ENCODE measurements at places on chromosomes 7 and 10. TPM values are rescaled to one million over a fixed set of nuclear protein-coding genes. Genes with fewer than 3 reads are reported as not detected.
A peak's percentile ranks its signal among the peaks of the same experiment; 100 is the strongest.

TEX47 gene
- total RNA-seq, result not detected

PRKG1 gene
- total RNA-seq, result 38.9 TPM

CARD11 gene
- total RNA-seq, result 0.16 TPM

TMEM229A gene
- total RNA-seq, result not detected

PDE6C gene
- not detected for total RNA-seq

STK31 gene
- total RNA-seq, result not detected

GRCh38 chr7:130941322-130942210, 207.6 kb upstream of the KLF14 start:
- H3K4me1 ChIP-seq, result peaks cover 87% of the 10 kb centered on the region
- H3K4me3 ChIP-seq, result peak overlapping the region; percentile 61
- DNase-seq, result peak; percentile 35
- H3K27ac ChIP-seq, result peak overlapping the region; percentile 78

- no peaks in the 10 kb centered on the region for H3K27me3 ChIP-seq
- H3K27ac ChIP-seq, result no peak overlapping the region
- H3K4me3 ChIP-seq, result no peak overlapping the region
- DNase-seq, result no peak
These were observed 17.3 kb downstream of the VWDE start for GRCh38 chr7:12386313-12386740.

DNA sequence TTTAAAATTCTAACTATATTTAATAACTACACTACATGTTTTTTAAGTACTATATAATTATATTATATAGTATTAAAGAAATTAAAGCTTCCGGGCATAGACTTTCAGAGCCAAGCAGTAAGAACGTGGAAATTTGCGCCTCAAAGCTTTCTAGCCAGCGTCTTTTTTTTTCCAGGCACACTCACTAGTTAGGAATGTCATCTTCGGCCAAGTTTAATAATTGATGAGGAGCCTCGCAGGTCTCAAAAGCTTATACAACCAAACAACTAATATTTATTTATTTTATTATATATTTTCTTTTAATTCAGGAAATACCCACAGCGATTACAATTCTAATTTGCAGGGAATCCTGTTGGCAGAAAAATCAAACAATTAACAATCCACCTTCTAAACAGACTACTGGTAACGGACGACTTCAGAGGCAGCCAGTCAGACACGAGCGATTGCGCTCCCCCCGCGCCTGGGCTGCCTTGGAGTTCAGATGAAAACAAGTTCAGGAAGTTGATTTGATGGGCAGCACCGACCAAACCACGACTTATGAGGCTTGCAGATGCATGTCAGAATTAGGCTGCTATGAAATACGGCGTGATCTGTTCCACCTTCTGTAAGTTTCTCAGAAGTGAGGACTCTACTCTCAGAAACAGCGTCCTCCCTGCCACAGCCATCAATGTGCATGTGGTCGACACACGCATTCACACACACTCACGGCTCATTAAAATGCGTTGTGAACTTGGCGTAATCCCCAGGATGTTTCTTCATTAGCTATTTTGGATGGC, 431.8 kb upstream of the MGMT start:
- H3K4me1 ChIP-seq, result peaks cover 26% of the 10 kb centered on the region
- no peak for DNase-seq
- peaks cover 63% of the 10 kb centered on the region for H3K27me3 ChIP-seq
- peak overlapping the region; percentile 31 for H3K4me3 ChIP-seq
- no peaks in the 10 kb centered on the region for H3K36me3 ChIP-seq
- H3K27ac ChIP-seq, result peak overlapping the region; percentile 30

- no peak overlapping the region for H3K4me3 ChIP-seq
- no peaks in the 10 kb centered on the region for H3K27me3 ChIP-seq
- no peaks in the 10 kb centered on the region for H3K36me3 ChIP-seq
- H3K4me1 ChIP-seq, result no peaks in the 10 kb centered on the region
- H3K27ac ChIP-seq, result no peak overlapping the region
These were observed 25.7 kb upstream of the FAM107B start for GRCh38 chr10:14800397-14800796.

GRCh38 chr10:1674501-1674900, 62.8 kb downstream of the ADARB2 start:
- no peak overlapping the region for H3K27ac ChIP-seq
- no peaks in the 10 kb centered on the region for H3K36me3 ChIP-seq
- no peak overlapping the region for H3K4me3 ChIP-seq
- no peak for DNase-seq

GRCh38 chr7:5296611-5297226, 14.0 kb downstream of the SLC29A4 start:
- no peak for DNase-seq
- no peaks in the 10 kb centered on the region for H3K36me3 ChIP-seq
- no peak overlapping the region for H3K27ac ChIP-seq
- H3K27me3 ChIP-seq, result peaks cover 38% of the 10 kb centered on the region
- no peaks in the 10 kb centered on the region for H3K4me1 ChIP-seq

DNA sequence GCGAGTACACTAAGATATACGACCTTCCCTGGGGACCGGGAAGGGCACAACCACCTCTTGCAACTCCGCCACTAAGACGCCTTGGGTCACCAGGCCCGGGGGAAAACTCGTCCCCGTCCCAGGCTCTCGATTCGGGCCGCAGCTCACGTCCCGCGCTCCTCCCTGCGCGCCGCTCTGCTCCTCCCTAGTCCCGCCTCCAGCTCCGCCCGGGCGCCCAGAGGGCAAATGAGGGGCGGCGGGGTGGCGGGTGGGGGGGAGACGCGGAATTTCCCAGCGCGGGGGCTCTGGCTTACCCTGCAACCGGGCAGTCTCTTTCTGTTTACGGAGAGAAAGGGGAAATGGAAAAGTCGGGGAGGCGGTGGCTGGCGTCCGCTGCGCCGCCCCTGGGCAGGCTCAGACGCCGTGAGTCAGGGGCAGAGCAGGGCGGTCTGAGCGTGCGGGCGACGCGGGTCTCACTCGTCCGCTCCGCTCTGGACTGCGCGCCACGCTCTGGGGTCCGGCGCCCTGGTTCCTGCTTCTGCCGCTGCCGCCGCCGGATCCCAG, at the start of gene MAP3K8:
TSS of gene MAP3K8 (plus strand) at position 455 of the 543 bp plus-strand sequence. CDS start 4,755 bp downstream, outside the sequence.
- no peaks in the 10 kb centered on the region for H3K27me3 ChIP-seq
- H3K36me3 ChIP-seq, result peaks cover under 1% of the 10 kb centered on the region
- H3K27ac ChIP-seq, result peak within 1 kb of the TSS; percentile 99

DNA sequence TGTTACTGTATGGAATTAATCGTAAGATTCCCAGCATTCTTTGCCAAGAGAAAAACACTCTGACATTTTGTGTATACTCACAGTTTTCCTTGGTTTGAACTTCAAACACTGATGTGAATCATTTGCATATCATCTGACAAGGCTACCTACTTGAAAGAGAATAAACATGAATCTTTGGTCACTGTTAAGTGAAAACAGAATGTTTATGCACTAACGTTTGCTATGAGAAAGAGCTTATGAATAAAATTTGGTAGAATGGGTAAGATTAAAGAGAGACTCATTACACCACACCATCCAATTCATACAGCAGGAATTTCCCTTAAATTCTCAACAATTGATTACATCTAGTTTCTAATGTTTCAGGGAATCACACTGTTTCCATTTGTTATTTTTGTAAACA, 46.6 kb downstream of the MACC1 start:
- H3K27me3 ChIP-seq, result peaks cover 4% of the 10 kb centered on the region
- DNase-seq, result no peak
- no peak overlapping the region for H3K4me3 ChIP-seq
- H3K4me1 ChIP-seq, result no peaks in the 10 kb centered on the region

DNA sequence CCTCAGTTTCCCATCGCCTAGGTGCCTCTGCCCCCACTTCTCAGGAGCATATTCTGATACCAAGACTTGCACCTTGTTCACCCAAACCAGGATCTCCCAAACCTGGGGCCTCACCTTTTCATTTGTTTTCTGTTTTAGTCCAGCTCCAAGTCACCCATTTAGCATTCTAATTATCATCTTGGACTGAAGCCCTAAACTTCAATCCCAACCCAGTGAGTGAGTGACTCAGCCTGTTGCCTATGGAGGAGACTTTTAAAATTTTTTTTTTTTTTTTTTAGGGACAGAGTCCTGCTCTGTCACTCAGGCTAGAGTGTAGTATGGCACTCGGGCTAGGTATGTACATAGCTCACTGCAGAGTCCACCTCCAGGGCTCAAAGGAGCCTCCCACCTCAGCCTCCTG, 378.9 kb upstream of the AUTS2 start:
- H3K4me3 ChIP-seq, result no peak overlapping the region
- no peaks in the 10 kb centered on the region for H3K4me1 ChIP-seq
- no peaks in the 10 kb centered on the region for H3K36me3 ChIP-seq
- peaks cover 13% of the 10 kb centered on the region for H3K27me3 ChIP-seq
- H3K27ac ChIP-seq, result no peak overlapping the region
- DNase-seq, result no peak

GRCh38 chr7:118477036-118477435, 252.5 kb downstream of the ANKRD7 start:
- no peaks in the 10 kb centered on the region for H3K27me3 ChIP-seq

DNA sequence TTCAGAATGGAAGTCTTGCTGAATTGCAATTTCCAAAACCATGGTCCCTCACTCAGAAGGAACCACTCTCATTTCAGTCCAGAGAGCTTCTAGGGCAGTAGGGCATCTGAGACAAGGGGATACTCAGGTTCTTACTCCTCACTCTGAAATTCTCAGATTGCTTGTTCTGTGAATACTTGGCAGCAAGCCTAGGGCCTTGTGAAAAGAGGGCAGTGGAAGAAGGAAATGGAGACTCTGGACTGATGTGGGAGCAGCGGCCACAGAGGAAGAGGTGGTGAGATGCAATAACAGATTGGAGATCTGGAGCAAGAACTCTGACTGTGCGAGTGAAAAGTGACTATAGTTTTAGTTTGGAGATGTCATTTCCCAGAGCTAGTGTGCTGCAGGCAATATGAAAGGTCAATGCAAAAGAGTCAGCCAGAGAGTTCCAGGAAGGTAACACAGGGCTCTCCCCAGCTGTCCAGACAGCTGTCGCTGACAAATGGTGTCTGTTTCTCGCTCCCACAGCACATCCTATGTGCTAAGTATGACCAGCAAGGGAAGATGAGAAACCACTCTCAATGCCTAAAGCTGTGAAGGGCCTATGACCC, 291.6 kb upstream of the KIAA1217 start:
- peaks cover 8% of the 10 kb centered on the region for H3K27me3 ChIP-seq
- DNase-seq, result no peak
- H3K4me3 ChIP-seq, result no peak overlapping the region
